ENCODE measurements at places on chromosomes 3 and 15. TPM values are rescaled to one million over a fixed set of nuclear protein-coding genes. Genes with fewer than 3 reads are reported as not detected.

GRCh38 chr15:65641768-65642475 is 20.2 kb downstream of the SLC24A1 start:
- H3K36me3 ChIP-seq: no peaks in the 10 kb centered on the region
- H3K27me3 ChIP-seq: no peaks in the 10 kb centered on the region
- H3K4me1 ChIP-seq: peaks cover 10% of the 10 kb centered on the region
- H3K4me3 ChIP-seq: no peak overlapping the region
- no peak for DNase-seq
- no peak overlapping the region for H3K27ac ChIP-seq

- H3K27me3 ChIP-seq: no peaks in the 10 kb centered on the region
- no peak for DNase-seq
- no peak overlapping the region for H3K4me3 ChIP-seq
- peaks cover 20% of the 10 kb centered on the region for H3K4me1 ChIP-seq
Observed at GRCh38 chr3:56673781-56674457, 9.1 kb downstream of the TASOR start.

- no peaks in the 10 kb centered on the region for H3K36me3 ChIP-seq
- H3K27ac ChIP-seq: no peak overlapping the region
- no peaks in the 10 kb centered on the region for H3K27me3 ChIP-seq
- no peaks in the 10 kb centered on the region for H3K4me1 ChIP-seq
- DNase-seq: no peak
- H3K4me3 ChIP-seq: no peak overlapping the region
Observed at GRCh38 chr15:88161636-88162035, 94.9 kb downstream of the NTRK3 start.

DNA sequence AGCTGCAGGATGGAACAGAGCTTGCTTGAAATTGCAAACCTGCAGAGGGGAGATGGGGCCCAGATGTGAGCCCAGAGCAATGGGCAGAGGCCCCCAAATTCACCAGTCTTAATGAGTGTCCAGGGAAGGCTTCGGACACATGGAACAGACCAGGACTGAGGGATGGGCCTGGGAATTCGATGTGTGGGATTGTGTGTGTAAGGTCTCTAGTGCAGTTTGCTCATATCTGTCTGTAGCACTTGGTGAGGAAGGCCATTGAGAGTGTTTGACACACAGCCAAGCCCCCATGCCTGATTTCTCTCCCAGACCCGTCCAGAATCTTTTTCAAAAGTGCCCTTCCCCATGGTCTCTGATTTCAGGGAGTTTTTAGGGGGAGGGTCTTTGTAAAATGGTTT is 17.2 kb downstream of the TEX264 start:
- no peak for DNase-seq
- no peaks in the 10 kb centered on the region for H3K27me3 ChIP-seq
- no peak overlapping the region for H3K4me3 ChIP-seq
- H3K27ac ChIP-seq: peak overlapping the region; percentile 25
- H3K36me3 ChIP-seq: peaks cover 34% of the 10 kb centered on the region

- H3K4me1 ChIP-seq: peaks cover 12% of the 10 kb centered on the region
- H3K27ac ChIP-seq: no peak overlapping the region
- H3K4me3 ChIP-seq: no peak overlapping the region
- peaks cover 4% of the 10 kb centered on the region for H3K36me3 ChIP-seq
- no peaks in the 10 kb centered on the region for H3K27me3 ChIP-seq
- no peak for DNase-seq
Observed at GRCh38 chr3:172606021-172606420, 82.8 kb upstream of the TNFSF10 start.

GRCh38 chr15:82072926-82073537 is 27.2 kb upstream of the MEX3B start:
- DNase-seq: no peak
- no peaks in the 10 kb centered on the region for H3K4me1 ChIP-seq
- H3K4me3 ChIP-seq: no peak overlapping the region
- H3K27me3 ChIP-seq: peaks cover 12% of the 10 kb centered on the region

- H3K4me1 ChIP-seq: peaks cover 48% of the 10 kb centered on the region
- DNase-seq: peak; percentile 64
- H3K4me3 ChIP-seq: peak overlapping the region; percentile 10
- H3K36me3 ChIP-seq: peaks cover 16% of the 10 kb centered on the region
Observed at GRCh38 chr3:27591312-27592210, 107.4 kb upstream of the SLC4A7 start.

- H3K27me3 ChIP-seq: peaks cover 21% of the 10 kb centered on the region
- no peak overlapping the region for H3K27ac ChIP-seq
- no peaks in the 10 kb centered on the region for H3K36me3 ChIP-seq
Observed at GRCh38 chr15:62360332-62361097, 195.4 kb upstream of the C2CD4B start.

DNA sequence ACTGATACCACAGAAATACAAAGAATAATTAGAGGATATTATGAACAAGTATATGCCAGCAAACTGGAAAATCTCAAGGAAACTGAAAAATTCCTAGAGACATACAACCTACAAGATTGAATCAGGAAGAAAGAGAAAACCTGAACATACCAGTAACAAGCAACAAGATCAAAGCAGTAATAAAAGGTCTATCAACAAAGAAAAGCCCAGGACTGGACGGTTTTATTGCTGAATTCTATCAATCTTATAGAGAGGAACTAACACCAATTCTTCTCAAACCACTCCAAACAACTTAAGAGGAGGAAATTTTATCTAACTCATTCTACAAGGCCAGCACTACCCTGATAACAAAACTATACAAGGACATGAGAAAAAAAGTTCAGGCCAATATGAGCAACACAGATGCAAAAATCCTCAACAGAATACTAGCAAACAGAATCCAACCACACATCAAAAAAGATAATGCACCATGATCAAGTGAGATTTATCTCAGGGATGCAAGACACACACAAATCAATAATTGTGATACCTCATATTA is 71.1 kb upstream of the IMPG2 start:
- H3K27ac ChIP-seq: peak overlapping the region; percentile 31
- H3K36me3 ChIP-seq: peaks cover 61% of the 10 kb centered on the region
- no peaks in the 10 kb centered on the region for H3K27me3 ChIP-seq
- no peak for DNase-seq
- H3K4me3 ChIP-seq: no peak overlapping the region

- H3K4me1 ChIP-seq: no peaks in the 10 kb centered on the region
- H3K27ac ChIP-seq: no peak overlapping the region
- no peak overlapping the region for H3K4me3 ChIP-seq
- H3K36me3 ChIP-seq: peaks cover 68% of the 10 kb centered on the region
- no peak for DNase-seq
Observed at GRCh38 chr3:11350374-11350773, 78.2 kb downstream of the ATG7 start.

GRCh38 chr15:78369161-78369560 is 29.0 kb downstream of the CRABP1 start:
- DNase-seq: no peak
- H3K4me3 ChIP-seq: no peak overlapping the region
- H3K27me3 ChIP-seq: peaks cover 34% of the 10 kb centered on the region
- H3K36me3 ChIP-seq: no peaks in the 10 kb centered on the region
- H3K27ac ChIP-seq: no peak overlapping the region
- H3K4me1 ChIP-seq: peaks cover 5% of the 10 kb centered on the region

GRCh38 chr3:56725175-56725574 is 42.1 kb upstream of the TASOR start:
- peaks cover 76% of the 10 kb centered on the region for H3K36me3 ChIP-seq
- H3K27me3 ChIP-seq: no peaks in the 10 kb centered on the region
- peak; percentile 91 for DNase-seq
- peak overlapping the region; percentile 95 for H3K27ac ChIP-seq
- H3K4me1 ChIP-seq: peaks cover 58% of the 10 kb centered on the region

DNA sequence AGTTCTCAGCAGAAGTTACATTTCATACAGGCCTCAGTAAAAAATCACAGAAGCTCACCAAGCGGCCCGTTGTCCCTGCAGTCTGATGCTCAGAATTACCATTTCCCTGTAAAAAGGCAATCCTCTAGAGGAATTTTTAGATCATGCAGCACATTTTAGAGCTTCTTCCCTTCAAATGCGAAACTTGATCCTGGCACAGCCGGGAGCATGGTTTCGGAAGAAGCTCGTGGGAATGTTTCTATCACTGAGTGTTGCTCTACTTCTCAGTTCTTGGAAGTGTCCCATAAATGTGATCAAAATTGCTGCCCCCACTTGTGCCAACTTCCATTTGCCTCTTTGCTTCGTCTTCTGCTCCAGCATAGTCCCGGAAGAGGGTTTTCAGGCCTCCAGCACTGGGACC is 3.8 kb upstream of the H1-8 start:
- H3K27ac ChIP-seq: no peak overlapping the region
- H3K36me3 ChIP-seq: no peaks in the 10 kb centered on the region
- no peak for DNase-seq
- H3K4me1 ChIP-seq: no peaks in the 10 kb centered on the region
- H3K4me3 ChIP-seq: no peak overlapping the region
- peaks cover 4% of the 10 kb centered on the region for H3K27me3 ChIP-seq

- no peak for DNase-seq
- no peaks in the 10 kb centered on the region for H3K4me1 ChIP-seq
- H3K36me3 ChIP-seq: no peaks in the 10 kb centered on the region
- no peaks in the 10 kb centered on the region for H3K27me3 ChIP-seq
- no peak overlapping the region for H3K4me3 ChIP-seq
- H3K27ac ChIP-seq: no peak overlapping the region
Observed at GRCh38 chr3:90044084-90044816, 936.8 kb downstream of the EPHA3 start.

GRCh38 chr3:12230877-12231276 is 58.0 kb upstream of the PPARG start:
- H3K36me3 ChIP-seq: peaks cover 3% of the 10 kb centered on the region
- H3K4me1 ChIP-seq: peaks cover 2% of the 10 kb centered on the region
- DNase-seq: no peak
- H3K27me3 ChIP-seq: peaks cover 50% of the 10 kb centered on the region

DNA sequence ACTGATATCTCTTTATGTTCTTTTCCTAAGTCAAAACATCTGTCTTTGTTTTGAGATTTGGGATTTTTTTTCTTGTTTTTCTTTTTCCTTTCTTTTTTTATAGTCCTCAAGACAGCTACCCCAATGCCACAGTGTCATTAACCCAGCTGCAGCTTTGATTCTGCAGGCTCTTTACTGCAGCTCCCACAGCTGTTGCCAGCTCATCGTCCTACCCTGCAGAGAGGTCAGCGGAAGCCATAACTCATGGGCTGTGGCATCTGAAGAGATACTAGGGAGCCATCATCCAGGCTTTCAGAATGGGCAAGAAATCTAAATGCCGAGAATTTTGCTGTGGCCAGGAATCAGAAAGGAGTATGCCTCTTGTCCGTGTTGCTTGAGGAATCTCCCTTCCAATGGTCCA is 44.3 kb upstream of the SLC24A5 start:
- H3K4me3 ChIP-seq: no peak overlapping the region
- no peak overlapping the region for H3K27ac ChIP-seq
- H3K27me3 ChIP-seq: peaks cover 5% of the 10 kb centered on the region
- DNase-seq: no peak

DNA sequence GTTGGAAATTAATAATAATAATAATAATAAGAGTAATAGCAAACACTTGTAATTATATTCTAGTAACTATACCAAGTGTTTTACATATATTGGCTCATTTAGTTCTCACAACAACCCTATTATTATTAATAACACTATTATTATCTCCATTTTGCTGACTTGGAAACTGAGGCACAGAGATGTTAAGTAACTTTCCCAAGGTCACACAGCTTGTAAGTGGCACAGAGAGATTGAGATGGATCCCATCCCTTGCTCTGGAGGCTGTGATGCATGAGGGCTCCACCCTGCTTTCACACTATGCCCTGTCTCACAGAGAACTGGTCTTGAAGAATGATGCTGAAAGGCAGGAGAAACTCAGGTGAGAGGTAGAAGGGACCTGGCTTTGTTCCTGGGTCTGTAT is 31.9 kb downstream of the TRIM42 start:
- DNase-seq: no peak
- no peaks in the 10 kb centered on the region for H3K36me3 ChIP-seq
- peaks cover 6% of the 10 kb centered on the region for H3K27me3 ChIP-seq
- H3K4me1 ChIP-seq: peaks cover 9% of the 10 kb centered on the region
- no peak overlapping the region for H3K27ac ChIP-seq
- H3K4me3 ChIP-seq: no peak overlapping the region

GRCh38 chr3:127456471-127457093 is 134.0 kb downstream of the TPRA1 start:
- H3K4me3 ChIP-seq: no peak overlapping the region
- H3K27ac ChIP-seq: no peak overlapping the region
- H3K4me1 ChIP-seq: peaks cover 3% of the 10 kb centered on the region
- no peak for DNase-seq
- peaks cover 72% of the 10 kb centered on the region for H3K27me3 ChIP-seq

GRCh38 chr3:10581251-10581650 is 75.9 kb upstream of the ATP2B2 start:
- peaks cover 27% of the 10 kb centered on the region for H3K27me3 ChIP-seq
- H3K36me3 ChIP-seq: no peaks in the 10 kb centered on the region
- H3K4me1 ChIP-seq: no peaks in the 10 kb centered on the region
- DNase-seq: no peak
- no peak overlapping the region for H3K4me3 ChIP-seq

DNA sequence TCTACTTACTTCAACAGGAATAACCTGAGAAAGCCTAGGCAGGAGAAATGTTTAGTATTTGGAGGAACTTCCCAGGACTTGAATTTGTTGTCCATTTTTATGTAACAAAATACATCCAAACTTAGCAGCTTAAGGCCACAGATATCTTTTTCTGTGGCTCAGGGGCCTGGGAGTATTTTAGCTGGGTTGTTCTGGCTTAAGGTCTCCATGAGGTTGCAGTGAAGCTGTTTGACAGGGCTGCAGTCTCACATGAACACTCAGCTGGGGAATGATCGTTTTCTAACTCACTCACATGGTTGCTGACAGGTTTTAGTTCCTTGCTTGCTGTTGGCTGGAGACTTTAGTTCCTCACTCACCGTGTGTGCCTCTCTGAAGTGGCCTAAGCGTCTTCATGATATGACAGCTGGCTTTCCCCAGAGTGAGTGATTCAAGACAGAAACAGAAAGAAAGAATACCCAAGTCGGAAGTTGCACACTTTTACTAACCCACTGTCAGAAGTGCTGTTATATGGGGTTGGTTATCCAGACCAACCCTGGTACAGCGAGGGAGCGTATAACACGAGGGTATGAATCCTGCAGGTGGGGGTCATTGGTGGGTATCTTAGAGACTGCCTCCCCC is 229.7 kb upstream of the TBL1XR1 start:
- H3K4me3 ChIP-seq: peak overlapping the region; percentile 57
- DNase-seq: peak; percentile 79
- H3K36me3 ChIP-seq: peaks cover 2% of the 10 kb centered on the region
- H3K4me1 ChIP-seq: peaks cover 24% of the 10 kb centered on the region

DNA sequence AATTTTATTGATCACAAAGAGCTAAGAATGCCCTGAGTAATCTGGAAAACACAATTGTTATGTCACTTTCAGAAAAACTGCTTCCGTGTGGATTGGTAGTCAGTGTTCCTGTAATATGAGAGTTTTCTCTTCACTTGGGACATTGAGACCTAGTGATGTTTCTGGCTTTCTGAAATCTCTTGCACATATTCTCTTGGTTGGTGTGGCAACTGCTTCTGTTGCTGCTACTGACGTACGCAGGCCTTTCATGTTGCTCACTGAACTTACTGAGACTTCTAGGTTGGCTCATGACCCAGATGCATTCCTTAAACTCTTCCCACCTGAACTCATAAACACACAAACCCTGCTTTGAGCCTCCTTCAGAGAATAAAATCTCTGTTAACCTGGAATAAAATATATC is 175.0 kb upstream of the PFN2 start:
- no peak overlapping the region for H3K4me3 ChIP-seq
- no peak overlapping the region for H3K27ac ChIP-seq
- DNase-seq: no peak
- peaks cover 27% of the 10 kb centered on the region for H3K27me3 ChIP-seq
- H3K4me1 ChIP-seq: peaks cover 7% of the 10 kb centered on the region

ZIC1 gene
- not detected for total RNA-seq

IL17RD gene
- 0.02 TPM for total RNA-seq

GOLGA8B gene
- total RNA-seq: 372 TPM

GOLGA8N gene
- total RNA-seq: 22.9 TPM

CLDN18 gene
- not detected for total RNA-seq

COLQ gene
- total RNA-seq: 2.3 TPM

CD80 gene
- total RNA-seq: 47.0 TPM

TMIE gene
- not detected for total RNA-seq

SLC9C1 gene
- total RNA-seq: not detected

Data from activated CD8-positive, alpha-beta memory T cell treated with anti-CD3 and anti-CD28 coated beads, Interleukin-2, amount 10 ng/mL, durations not matched to agents 7 days and 5 days (primary cell).